ENCODE measurements at places on chromosomes 2 and 18. TPM values are rescaled to one million over a fixed set of nuclear protein-coding genes. Genes with fewer than 3 reads are reported as not detected.

GGCX gene
- 48.8 TPM for polyA plus RNA-seq

- no peak for DNase-seq
Observed at GRCh38 chr2:42796427-42797248, 4.3 kb upstream of the HAAO start.

ST8SIA5 gene
- polyA plus RNA-seq, result 0.01 TPM

DNA sequence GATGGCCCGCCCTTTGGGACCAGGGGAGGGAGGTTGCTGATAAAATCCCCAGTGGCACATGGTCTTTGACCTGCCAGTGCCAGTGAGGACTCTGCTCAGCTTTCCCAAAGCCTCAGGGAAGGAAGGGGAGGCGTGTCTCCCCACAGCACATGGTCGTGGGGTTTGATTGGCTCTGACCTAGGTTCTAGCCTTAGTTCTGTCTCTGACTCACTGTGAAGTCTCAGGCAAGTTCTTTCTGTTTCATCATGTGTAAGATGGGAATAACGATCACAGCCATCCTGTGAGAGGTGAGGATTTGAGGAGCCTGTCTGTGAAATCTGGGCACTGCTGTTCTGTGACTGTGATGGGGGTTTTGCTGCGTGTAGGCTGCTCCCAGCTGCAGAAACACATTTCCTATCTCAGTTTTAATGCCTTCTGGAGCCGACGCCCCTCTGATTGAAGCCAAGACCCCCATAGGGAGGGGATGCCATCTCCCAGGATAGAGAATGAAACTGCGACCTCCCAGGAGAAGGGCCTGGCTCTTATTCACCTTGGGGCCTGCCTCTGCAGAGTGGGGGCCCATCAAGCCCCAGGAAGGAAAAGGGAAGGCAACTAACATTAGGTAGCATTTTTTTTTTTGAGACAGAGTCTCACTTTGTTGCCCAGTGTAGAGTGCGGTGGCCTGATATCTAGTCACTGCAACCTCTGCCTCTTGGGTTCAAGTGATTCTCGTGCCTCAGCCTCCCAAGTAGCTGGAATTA, 84.0 kb downstream of the DDX1 start:
- no peak for DNase-seq

DNA sequence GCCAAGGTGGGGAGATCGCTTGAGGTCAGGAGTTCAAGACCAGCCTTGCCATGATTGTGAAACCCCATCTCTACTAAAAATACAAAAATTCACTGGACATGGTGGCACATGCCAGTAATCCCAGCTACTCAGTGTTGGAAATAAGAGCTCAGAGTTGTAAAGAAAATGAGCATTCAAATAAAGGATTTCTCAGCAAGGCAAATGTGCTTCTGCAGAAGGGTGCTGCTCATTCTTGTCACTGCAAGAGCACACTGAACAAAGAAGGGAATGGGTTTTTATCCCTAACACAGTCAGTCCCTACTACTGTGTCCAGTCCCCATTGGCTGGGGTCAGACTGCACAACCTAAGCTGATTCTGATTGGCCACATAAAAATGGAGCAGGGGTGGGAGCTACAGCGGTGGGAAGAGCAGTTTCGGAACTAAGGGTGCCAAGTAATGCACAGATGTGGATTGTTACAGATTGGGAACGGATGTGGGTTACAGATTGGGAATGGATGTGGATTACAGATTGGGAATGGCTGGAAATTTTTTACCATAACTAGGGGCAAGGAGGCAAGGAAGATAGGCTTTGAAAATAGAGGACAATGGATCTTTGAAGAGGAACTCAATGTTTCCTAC, 31.1 kb upstream of the TRAPPC8 start:
- DNase-seq, result no peak

GRCh38 chr2:99850084-99850710, 292.2 kb downstream of the AFF3 start:
- DNase-seq, result peak; percentile 48

STEAP3 gene
- 26.7 TPM for polyA plus RNA-seq

DNA sequence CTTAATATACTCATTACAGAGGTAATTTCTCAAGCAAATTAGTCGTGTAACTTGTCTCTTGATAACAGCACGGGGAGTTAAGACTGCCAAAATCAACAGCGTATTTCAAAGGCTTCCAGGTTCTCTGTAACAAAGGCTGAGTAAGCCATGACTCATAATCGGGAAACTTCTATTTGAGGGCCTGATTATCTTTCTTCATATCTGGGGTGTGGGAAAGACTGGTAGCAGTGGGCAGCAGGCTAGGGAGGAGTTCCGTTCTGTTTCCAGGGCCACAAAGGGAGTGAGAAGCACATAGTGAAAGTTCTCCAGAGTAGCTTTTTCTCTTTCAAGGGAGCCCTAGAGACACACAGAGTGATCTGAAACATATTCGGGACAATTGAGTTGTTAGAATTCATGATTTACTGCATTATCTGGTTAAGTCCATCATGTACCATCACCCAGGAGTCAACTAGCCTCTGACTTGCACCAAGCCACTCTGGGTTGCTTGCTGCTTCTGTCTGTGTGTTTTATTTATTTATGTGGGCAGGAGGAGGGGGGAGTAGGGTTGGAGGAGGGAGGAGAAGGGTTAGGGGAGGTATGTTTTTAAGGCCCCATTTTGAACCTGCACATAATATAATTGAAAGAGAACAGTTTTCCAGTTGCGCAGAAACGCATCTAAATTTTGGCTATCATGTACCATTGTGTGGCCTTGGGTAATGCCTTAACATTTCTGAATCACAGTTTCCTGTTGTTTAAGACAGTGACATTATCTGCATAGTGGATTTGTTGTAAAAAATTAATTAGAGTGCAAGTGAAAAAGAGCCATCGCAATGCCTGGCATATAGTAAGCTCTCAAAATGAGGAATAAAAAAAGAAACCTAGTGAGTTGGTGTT, 80.5 kb upstream of the ITPRID2 start:
- DNase-seq, result peak; percentile 87

DNA sequence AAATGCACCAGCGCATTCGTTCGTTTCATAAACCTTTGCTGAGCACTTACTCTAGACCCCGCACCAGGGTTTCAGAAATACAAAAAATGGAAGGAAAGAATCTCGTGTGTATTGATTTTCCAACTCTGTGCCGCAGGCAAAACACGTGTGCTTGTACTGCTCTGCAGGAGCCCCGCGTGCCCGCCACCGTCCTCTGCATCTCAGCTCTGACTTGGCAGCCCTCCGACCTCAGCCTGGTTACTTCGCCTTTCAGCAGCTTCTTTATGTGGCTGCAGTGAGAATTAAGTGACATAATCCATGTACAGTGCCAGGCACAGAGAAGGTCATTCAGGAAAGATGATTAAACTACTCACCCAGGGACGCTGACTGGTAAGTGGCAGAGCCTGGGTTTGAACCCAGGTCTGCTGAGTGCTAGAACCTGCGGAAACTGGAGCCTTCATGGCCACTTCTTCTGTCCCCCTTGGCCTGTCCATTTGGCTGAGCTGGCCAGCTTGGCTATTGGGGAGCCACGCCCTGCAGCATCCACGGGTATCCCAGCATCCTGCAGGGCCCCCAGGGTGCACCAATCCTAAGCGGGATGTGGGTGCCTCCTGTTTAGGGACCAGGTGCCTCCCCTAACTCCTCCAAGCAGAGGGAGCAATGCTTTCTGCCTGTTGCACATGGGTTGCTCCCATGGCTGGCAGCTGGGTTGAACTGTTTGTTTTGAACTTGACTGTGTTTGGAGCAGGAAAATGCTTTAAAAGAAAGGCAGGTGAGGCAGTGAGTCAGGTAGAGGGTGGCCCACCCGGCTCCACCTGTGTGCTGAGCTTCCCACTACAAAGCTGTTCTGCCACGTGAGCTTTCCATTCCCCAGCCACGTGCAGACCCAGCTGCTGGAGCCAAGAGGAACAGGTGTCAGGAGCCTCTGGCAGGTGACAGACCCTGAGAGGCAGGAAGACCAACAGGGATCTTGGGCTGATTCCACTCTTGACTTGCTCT, 34.3 kb downstream of the INHBB start:
- no peak for DNase-seq

GRCh38 chr2:118056165-118056534, 32.1 kb upstream of the INSIG2 start:
- DNase-seq, result no peak

DNA sequence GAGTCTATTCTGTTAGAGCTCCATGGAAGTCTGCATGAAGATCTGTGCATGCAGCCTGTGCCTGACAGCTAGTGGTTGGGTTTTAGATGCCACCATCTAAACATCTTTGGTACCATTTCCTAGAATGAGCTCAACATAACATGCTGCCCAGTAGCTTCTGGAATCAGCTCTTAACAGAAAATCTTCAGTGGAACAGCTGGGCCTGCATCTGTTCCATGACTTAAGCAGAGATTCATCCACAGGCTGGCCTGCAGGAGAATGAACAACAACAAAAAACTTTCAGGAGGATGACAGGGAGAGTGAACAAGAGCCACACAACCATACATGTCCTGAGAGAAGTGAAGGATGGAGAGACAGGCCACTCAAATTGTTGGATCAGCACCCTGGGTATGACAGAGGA, 316.6 kb downstream of the RDH14 start:
- no peak for DNase-seq

DNA sequence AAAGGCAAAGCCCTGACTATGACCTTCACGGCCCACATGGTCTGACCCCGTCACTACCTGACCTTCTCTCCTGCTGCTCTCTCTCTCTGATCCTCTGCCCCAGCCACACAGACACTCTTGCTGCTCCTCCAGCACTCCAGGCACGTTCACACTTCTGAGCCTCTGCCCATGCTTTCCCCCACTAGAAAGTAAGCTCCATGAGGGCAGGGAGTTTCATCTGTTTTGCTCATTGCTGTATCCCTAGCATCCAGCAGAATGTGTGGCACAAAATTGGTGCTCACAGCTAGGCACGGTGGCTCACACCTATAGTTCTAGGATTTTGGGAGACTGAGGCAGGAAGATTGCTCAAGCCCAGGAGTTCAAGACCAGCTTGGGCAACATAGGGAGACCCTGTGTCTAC, 52.5 kb upstream of the STPG4 start:
- DNase-seq, result no peak

HTR2B gene
- 26.0 TPM for polyA plus RNA-seq

GRCh38 chr2:109428281-109428680, 185.5 kb downstream of the SEPTIN10 start:
- no peak for DNase-seq

DNA sequence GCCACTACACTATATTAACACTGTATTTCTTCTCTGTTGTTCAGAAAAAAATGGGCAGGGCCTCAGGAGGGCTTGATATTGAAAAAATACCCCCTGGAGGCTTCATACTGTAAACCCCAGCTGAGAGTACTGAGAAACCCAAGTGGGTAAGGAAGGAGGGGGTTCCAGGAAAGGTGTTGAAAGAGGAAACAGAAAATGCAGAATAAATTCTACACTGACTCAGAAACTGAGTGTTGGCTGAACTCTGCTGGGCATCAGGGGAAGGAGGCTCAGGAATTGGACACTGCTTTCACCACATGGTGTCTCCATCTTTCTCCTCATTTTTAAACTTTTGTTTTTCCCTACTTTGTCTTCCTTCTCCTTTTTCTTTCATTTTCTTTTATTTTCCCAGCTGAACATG, 253.7 kb downstream of the DYM start:
- peak; percentile 12 for DNase-seq

DNA sequence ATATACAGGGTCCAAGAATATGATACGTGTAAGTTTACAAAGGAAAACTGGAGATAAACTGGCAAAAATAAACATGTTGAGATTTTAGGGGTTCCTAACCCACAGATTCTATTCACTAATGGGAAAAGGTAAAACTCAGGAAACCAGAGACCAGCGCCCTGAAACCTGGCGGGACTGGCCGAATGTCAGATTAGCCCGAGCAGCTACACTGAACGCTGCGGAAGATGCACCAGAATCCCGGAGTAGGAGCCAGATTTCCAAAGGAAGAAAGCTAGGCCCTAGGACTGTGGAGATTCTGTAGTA, 679 bp upstream of the WDR75 start:
- DNase-seq, result no peak

SLC66A3 gene
- polyA plus RNA-seq, result 33.3 TPM

SERPINB11 gene
- polyA plus RNA-seq, result not detected

- no peak for DNase-seq
Observed at GRCh38 chr2:64420677-64421076, 33.3 kb upstream of the LGALSL start.

C2orf76 gene
- polyA plus RNA-seq, result 21.1 TPM

Data from fibroblast of lung (primary cell).